Mucosa of descending colon (tissue), 3 donors: ENCODE measurements at places on chromosomes 5 and 9. TPM values are rescaled to one million over a fixed set of nuclear protein-coding genes. Genes with fewer than 3 reads are reported as not detected.

Gene SLC6A3
- total RNA-seq = not detected

Gene ANKRD34B
- total RNA-seq = not detected

DNA sequence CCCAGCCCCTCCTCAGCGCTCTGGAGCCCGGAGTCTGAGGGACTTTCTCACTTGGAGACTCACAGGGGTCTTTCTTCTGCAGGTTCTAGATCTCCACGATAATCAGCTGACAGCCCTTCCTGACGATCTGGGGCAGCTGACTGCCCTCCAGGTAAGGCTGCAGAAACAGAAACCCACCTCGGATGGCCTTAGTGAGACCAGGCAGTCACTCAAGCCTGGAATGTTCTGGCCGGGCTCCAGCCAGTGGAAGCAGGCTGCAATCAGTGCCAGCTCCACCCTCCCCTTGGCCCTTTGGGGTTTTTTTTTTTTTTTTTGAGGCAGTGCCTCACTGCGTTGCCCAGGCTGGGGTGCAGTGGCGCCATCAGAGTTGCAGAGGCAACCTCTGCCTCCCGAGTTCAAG lies 7.6 kb downstream of the LRSAM1 start:
- no peak for DNase-seq

DNA sequence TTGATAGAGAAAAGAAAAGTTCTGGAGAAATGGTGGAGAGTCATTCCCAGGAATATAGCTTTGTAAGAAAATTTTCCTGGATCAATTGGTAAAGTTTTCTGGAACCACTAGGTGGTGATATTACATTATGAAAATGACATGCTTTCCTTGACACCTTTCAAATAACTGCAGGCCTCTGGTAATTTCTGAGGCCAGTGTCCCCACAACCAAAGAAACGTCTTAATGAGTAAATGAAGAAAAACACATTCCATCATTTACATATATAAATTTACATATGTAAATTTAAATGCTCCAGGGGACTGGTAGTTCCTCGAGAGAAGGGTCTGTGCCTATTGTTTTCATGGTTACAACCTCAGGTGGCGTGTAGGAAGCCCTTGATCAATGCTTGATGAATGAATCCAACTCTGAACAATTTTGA lies 17.2 kb upstream of the RGS3 start:
- DNase-seq = no peak

DNA sequence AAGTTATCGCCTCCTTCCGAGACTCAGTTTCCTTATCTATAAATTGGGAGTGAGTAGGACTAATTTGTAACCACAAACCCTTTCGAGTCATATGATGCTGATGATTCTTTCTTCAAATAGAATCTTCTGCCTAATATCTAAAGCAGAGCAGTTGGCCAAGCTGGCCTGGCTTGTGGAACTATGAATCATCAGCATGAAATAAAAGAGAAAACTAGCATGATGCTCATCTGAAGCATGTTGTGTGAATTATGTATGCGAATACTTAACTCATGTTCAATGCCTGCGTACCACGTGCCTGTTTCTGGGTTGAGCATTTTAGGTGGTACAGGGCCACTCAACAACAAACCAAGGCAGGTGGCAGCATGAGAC lies 15.0 kb upstream of the ORM1 start:
- DNase-seq = no peak

GRCh38 chr5:172828911-172829431 lies 5.1 kb upstream of the ERGIC1 start:
- no peak for DNase-seq

Gene CCNO
- 0.29 TPM for total RNA-seq

Gene ZNF462
- total RNA-seq = 34.8 TPM
